ENCODE measurements at places on chromosomes 2 and 18.

DNA sequence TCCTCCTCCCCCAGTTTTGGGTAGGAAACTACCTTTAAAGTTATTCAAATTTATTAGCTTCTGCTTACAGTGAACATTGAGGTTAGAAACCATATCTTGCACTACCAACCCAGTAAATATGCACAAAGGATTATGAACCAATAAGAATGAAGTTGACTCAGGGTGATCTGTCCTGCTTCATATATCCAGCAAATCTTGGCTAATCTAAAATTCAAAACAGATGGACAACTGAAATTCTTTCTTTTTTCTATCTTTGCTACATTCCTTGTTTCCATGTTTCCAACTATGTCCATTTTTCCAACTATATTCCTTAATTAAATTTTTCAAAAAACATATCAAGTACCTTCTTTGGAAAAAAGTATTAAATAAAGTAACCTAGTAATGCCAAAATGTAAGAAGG lies 149.3 kb downstream of the FAM124B start:
- DNase-seq, result peak; percentile 74

DNA sequence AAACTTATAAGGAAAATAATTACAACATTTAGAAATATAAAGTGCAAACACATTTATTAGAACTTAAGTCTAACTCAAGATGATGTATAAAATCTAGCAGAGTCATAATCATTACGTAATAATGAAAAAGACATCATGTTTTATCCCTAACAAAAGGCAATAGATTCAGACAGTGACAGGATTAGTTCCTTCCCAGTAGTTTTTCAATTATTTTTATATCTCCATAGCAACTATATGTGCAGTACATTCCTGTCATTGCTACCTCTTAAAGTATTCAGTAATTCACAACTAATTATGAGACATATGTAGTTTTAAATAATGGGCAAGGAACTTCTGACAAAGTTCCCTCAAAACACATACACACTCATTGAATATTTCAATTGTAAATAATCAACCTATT lies 687.9 kb downstream of the CCDC85A start:
- DNase-seq, result no peak

- DNase-seq, result no peak
Observed at GRCh38 chr18:37516361-37516853, 49.2 kb downstream of the CELF4 start.

GRCh38 chr2:218717262-218717661 lies 6.6 kb downstream of the TTLL4 start:
- no peak for DNase-seq

GRCh38 chr2:11669454-11670291 lies at the start of gene NTSR2:
NTSR2 (minus strand) TSS chr2:11670195; CDS start chr2:11670129, 66 bp downstream.
- no peak for DNase-seq

- DNase-seq, result no peak
Observed at GRCh38 chr2:60819936-60820335, 61.4 kb upstream of the REL start.

GRCh38 chr2:84212611-84213314 lies 246.3 kb downstream of the SUCLG1 start:
- no peak for DNase-seq

GRCh38 chr2:108329771-108330170 lies 41.1 kb downstream of the SULT1C2 start:
- no peak for DNase-seq

Data from HS-5 (cell line).